WERI-Rb-1 (cell line): ENCODE measurements at places on chromosomes 3 and 15.

GRCh38 chr15:51060030-51060673, 34.6 kb downstream of the TNFAIP8L3 start:
- no peak for DNase-seq

DNA sequence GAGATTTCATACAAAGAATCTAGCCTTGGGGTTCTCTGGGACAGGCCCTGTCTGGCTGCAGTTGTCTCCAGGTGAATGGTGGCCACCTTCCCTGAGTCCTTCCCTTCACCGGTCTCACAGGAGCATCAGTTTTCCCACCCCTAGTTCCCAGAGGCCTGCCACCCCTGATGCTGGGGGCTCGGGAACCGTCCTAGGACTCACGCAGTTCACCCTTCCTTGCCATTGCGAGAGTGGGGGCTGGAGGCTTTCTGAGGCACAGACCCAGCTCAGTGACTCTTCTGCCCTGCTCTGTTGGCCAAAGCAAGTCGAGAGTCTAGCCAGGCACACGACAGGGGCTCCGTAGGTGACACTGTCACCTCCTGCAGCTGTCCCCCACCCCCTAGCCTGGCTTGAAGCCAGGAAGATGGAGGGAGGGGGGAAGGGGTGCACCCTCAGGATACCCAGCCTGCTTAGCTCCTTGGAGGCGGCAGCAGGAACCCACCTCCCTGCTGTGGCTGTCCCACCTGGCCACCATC, 130.3 kb downstream of the NUP210 start:
- DNase-seq = no peak

DNA sequence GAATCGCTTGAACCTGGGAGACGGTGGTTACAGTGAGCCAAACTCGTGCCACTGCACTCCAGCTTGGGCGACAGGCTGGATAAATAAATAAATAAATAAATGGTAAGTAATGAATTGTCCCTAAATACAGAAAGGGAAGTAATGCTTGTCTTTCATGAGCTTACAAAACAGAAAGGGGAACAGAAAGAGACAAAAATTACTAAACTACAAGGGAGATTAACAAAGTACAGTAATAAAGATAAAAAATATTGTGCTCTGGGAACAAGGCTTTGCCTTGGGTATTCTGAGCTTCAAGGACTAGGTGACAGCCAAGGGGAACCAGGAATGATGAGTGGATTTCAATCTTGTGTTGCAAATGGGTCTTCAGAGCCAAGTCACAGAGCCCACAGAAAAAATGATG, 9.2 kb upstream of the HLTF start:
- DNase-seq = no peak

GRCh38 chr3:112807685-112808084, 39.0 kb downstream of the CD200R1L start:
- DNase-seq = no peak

DNA sequence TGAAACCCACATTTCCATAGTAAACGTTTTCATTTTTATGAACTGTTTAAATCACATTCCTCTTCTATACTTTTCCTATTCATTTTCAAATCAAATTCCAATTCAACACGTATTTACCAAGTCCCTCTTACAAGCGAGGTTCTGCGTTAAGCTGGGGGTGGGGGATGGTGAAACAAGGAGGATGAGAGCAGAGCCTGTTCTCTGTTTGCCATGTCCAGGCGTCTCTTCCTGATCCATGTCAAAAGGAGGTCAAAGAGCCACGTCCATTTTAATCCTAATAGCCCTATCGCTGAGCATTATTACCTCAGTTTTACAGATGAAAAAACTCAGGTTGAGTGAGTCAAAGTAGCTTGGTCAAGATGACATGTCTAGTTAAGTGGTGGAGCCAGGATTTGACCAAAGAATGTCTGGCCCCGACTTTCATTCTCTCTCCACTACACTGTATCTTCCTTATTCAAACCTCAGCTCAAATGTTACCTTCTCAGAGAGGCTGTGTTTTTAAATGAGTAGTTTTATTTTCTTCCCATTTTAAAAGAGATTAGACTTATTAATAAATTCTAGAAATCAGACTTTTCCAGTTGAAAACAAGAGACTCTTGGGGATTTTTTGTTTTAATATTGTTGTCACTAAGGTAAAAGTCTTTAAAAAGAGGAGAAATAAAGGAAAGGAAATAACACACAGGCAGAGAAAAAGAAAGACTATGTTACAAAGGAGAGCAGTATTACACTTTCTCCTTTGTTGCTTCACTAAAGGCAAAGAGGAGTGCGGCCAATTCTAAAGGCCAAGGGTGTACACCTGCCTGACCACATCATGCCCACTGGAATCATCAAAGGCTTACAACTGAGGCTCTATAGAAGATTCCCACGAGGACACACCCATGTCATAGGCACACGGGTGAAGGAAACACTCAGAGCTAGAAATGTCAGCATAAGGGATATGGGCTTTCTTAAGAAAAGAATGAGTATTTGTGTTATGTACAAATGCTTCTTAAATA, 42.4 kb downstream of the MYO5A start:
- DNase-seq = peak; percentile 73

- no peak for DNase-seq
Observed at GRCh38 chr3:142209655-142210054, 15.7 kb downstream of the GK5 start.

DNA sequence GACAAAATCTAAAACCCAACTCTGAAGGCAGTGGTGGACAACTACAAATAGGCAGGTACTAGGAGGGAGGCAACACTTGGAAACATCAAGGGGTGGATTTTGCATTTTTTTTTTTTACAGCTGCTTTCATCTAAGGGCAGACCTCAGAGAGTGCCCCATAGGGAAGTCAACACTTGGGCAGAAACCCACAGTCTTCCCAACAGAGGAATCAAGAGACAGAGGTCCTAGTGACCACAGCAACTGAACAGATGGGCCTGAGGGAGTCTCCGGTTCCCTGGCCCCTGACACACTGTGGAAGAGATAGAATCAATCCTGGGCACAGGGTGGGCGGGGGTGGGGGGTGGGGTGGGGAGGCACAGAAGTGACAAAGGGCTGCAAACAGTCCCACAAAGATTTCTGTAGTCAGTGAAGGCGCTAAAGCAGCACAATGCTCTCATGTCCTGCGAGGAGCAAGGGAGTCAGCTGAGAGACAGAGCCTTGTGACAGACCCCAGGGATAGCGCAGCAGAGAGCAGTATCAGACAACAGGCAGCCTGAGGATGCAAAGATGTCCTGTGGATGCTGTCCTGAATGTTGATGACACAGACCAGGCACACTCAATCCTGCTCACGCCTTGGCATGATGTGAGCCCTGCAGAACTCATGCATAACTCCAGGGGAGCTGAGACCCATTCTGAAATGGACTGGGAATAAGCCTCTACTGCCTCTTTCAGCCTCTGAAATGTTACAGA, 6.9 kb upstream of the RFTN1 start:
- no peak for DNase-seq

DNA sequence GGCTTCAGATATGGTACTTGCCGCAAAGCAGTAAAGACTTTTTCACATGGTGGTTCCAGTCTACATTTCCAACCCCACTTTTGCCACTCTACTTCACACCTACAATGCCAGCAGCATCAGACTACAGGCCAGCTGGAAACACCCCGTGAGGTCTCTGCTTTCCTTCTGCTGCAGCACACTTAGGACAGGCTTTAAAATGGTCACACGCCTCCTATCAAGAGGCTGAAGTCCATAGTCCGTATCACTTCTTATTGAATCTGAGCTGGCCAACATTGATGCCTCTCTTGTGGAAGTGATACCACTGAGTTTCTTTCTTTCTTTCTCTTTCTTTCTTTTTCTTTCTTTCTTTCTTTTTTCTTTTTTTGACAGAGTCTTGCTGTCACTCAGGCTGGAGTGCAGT, 59.8 kb downstream of the ZNF860 start:
- DNase-seq = no peak

GRCh38 chr3:185561958-185562357, 9.6 kb upstream of the LIPH start:
- DNase-seq = no peak

DNA sequence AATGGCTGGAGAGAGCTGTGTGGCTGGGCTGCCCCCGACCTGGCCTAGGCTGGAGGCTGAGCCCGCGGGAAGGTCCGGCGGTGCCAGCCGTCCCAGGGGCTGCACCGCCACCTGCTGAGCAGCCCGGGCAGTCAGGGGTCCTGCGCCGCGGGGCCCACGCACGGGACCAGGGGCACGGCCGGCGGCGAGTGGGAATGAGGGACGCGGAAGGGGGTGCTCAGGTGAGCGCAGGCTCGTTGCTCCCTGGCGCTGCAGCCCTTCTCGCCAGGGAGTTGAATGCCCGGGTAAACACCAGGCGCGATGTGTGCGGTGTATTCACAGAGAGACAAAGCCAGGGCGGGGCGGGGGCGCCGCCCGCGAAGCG, 666 bp upstream of the SEMA3F start:
- peak; percentile 76 for DNase-seq

DNA sequence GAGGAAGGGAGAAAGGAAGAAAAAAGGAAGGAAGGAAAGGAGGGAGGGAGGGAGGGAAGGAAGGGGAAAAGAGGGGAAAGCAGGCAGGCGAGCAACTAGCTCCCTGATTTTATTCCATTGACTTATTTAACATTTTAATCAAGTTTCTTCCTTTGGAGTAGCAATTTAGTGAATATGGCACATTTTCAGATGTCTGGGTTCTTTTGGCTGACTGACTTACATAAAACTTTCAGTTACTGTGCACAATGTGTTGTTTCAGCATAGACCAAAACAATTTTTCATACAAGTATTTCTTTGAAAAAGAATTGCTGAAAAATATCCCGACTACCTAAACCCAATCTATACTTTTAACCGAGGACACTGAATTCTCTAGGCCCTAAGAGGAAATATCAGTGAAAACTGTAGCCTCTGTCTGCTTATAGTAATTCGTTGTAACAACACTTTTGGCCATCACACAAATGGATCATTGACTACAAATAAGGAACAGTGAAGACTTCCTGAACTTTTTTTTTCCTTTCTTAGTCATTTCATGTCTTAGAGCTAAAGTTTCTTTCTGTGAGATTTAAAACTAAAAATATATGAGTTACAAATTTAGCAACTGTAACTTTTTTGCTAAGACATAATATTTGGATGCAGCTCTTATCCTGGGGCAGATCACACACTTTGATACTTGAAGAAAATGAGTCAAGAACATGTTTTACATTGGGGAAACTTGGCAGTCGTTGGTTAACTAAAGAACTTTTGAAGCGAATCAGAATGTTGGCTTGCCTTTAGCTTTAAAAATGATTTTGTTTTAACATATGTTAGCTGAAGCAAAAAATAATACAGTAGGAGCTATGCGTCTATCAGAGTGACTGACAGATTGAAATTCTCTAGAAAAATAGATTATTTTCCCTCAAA, 79.6 kb downstream of the SOX2 start:
- DNase-seq = no peak

GRCh38 chr15:52464040-52464439, 64.6 kb downstream of the MYO5A start:
- no peak for DNase-seq

DNA sequence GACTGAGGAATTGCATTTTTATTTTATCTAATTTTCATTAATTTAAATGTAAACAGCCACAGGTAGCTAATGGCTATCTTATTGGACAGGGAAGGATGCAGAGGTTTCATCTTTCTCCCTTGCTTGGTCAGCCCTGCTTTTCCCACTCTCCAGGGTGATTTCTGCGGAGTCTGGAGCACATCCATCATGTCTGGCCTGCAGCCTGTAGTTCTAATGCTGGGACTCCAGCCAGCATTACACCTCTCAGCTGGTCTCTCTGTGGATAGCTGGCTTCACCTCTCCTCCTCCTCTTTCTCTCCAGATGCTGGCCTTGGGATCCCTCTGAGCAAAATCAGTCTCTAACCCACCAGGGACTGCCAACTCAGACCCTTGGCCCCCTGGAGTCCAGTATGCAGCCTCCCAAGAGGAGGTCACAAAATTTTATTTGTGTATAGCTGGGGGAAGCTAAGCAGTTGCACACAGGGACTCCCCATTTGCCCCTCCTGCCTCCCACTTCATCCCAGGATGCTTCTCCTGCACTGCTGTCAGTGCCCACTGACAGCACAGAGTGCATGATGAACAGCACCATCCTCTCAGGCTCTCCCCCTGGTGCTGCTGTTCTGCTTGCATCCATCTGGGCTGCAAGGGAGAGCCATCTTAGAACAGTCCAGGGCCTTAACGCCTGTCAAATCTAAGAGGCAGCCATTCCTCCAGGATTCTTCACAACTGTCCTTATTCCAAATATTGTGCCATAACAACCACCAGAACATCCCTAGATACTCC, 1.7 kb downstream of the BFSP2 start:
- no peak for DNase-seq

- no peak for DNase-seq
Observed at GRCh38 chr3:160725338-160725737, 30.7 kb upstream of the PPM1L start.

DNA sequence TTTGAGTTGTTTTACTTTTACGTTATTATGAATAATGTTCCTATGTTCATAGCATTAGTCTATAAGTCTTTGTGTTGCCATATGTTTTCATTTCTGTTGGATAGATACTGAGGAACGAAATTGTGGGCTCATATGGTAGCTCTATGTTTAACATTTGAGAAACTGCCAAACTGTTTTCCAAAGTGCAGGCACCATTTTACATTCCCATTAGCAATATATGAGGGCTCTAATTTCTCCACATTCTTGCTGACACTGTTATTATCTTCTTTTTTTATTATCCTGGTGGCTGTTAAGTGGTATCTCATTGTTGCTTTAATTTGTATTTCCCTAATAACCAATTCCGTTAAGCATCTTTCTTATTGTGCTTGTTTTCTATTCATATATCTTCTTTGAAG, 1.8 kb upstream of the PIK3R4 start:
- DNase-seq = no peak

DNA sequence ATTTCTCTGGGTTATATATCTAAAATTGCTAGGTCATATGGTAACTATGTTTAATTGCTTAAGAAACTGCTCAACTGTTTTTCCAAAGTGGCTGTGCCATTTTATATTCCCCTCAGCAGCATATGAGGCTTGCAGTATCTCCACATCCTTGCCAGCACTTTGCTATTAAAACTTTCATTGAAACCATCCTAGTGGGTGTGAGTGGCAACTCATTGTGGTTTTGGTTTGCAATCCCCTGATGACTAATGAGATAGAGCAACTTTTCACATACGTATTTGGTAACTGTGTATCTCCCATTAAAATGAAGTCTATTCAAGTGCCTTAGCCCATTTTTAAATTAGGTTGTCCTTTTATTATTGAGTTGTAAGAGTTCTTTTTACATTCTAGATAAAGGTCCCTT, 17.3 kb downstream of the KPNA1 start:
- DNase-seq = no peak

DNA sequence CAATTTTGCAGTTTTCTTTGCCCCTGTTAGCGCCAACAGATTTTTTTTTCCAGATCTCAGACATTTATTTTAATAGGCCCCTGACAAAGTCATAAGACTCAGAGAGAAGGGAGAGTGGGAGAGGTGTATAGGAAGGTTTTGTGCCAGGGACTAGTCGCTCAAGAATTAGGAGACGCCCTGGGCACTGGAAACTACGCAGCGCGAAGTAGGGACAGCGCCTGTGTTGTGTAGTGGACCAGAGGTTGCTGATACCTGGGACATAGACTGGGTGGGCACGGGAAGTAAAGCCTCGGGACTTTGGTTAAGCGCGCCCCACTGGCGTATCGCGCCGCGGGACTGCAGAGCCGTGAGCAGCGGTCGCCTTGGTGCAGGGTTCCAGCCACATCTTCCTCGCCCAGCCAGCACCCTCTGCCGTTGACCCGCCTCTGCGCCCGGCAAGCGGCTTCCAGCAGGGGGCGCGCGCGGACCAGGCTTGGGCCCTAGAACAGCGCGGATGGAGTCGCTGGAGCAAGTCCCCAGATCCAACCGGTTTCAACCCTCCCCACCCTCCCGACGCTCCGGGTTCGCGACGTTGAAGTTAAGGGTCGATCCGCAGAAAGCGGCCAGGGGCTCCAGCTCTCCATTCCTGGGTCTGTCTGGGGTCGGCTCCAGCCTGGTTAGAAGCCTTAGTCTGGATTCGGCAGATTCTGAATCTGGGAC, 3.0 kb upstream of the ISLR2 start:
- peak; percentile 94 for DNase-seq
